Naive thymus-derived CD8-positive, alpha-beta T cell (primary cell): ENCODE measurements at places on chromosomes 12 and 14.

DNA sequence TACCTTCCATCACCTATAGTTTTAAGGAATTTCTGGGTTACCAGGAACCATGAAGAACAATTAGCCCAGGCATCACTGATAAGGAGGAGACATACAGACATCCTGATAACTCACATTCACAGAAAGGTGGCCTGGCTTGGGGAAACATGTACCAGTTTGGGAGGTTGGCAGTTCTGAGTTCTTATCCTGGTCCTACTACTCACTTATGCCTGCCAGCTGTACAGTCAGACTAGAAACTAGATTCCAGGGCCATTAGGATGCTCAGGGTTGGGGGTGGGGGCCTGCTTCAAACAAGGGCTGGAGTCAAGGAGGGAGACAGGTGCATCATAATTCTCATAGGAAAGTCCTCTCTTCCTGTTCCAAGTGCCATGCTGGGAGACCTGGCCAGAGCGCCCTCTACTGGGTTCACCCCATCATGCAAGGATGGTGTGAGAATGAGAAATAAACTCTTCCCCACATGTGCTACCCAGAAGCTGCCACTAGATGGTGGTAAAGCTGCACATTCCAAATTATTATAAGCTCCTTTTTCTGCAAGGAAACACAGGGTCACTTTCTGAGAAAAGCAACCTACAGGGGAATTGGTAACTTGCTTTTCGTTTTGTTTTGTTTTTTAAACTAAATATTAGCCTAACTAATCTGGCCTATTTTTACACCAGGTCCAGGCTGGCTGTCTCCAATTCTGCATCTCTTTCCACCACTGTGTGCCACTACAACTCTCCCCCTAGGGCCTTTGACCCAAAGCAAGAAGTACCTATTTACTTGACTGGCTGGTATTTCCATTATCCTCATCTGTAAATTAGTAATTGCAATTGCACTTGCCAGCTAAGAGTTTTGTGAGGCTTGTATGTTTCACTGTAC, 14.5 kb downstream of the OAS2 start:
- DNase-seq = peak; percentile 22

- DNase-seq = no peak
These were observed 121.6 kb downstream of the MGAT4C start for GRCh38 chr12:86134561-86134960.

DNA sequence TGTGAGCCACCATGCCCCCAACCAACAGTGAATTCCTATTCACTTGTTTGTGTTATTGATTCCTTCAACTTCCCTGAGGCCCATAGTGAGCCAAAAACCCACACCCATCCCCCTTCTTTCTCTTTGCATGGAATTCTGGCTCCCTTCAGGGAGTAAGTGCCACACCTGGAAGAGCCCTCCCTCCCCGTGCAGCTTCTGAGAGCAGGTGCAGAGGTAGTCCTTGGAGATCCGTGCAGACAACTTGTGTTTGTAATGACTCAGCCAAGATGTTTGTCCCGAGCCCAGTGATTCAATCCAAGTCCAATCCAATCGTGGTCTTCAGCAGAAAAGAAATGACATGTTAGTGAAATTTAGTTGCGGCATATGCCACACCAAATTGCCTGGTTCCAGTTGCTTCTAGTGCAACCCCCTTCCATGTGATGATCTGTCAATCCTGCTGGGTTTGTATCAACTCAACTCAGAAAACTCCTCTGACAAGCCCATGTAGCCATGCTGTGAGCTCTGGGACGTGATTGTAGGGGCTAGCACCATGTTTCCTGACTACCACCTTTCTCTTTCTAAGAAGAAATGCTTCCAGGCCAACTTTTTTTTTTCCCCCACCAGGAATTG, 27.5 kb downstream of the GPRC5A start:
- DNase-seq = no peak

GRCh38 chr14:78455896-78456435, 285.8 kb downstream of the NRXN3 start:
- DNase-seq = no peak

GRCh38 chr14:32374155-32374554, 45.1 kb downstream of the AKAP6 start:
- DNase-seq = no peak

DNA sequence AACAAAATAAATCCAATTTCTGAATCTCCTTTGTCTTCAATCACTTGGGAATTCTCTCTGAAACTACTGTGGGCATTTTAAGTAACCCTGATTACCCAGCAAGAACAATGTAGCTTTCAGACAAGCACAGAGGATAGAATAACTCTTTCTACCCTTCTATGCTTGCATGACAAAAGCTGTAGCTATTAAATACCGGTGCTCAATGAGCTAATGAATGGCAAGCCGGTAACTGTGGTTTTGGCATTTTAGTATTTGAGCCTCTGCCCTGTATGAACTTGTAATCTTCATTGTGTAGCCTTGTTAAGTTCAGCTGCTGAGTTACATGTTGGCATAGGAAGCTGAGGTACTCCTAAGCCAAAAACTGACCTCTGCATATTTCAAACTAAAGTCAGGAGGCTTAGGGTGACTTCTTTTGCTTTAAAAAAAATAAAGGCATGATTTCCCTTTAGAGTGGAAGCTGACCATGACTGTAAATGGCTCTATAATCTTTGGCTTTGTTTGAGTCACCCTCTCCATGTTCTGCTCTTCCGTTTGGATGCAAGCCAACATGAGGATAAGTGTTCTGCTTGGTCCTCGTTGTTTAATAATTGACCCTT, 171.0 kb upstream of the HIF1A start:
- no peak for DNase-seq

GRCh38 chr14:103124501-103125001, 1.3 kb downstream of the TNFAIP2 start:
- DNase-seq = no peak

DNA sequence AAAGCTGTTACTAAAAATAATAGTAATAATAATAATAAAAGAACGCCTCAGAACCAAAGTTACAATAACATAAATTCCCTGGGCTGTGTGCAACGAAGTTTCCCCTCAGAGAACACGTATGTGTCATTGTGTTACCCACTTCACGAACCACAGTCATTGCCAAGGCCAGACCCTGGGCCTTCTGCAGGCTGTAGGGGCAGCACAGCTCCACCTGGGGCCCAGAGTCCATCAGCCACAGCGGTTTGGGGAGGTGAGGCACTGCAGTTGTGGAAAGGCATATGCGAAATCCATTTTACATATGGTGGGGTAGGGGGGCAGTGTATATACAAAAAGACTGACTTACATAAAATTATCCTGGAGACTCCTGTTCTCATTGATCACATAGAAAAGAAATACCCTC, 56.1 kb downstream of the ESR2 start:
- no peak for DNase-seq

- DNase-seq = no peak
These were observed 189.1 kb downstream of the PIWIL1 start for GRCh38 chr12:130526813-130527212.

- DNase-seq = no peak
These were observed 26.0 kb upstream of the TSPAN8 start for GRCh38 chr12:71183846-71184245.

- DNase-seq = no peak
These were observed 713 bp upstream of the FBXL14 start for GRCh38 chr12:1595026-1595561.

DNA sequence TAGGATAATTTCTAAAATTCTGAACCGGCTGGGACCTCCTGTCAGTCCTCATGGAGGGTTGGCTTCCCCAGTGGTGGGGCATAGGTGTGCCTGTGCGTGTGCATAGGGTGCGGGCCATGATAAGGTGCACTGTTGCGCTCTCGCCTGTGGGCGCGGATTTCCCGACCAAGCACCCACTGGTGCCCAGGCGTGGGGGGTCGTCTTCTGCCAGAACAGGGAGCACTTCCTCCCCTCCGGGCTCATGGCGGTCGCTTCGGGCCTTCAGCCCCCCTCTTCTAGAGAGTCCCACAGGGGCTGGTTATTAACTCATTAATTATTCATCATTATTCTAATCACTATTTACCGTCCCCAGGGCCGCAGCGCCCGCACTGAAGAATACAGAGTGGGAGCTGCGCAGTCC, 2.8 kb downstream of the C1QL4 start:
- no peak for DNase-seq

- DNase-seq = no peak
These were observed 557.2 kb upstream of the STXBP6 start for GRCh38 chr14:25607192-25607591.

DNA sequence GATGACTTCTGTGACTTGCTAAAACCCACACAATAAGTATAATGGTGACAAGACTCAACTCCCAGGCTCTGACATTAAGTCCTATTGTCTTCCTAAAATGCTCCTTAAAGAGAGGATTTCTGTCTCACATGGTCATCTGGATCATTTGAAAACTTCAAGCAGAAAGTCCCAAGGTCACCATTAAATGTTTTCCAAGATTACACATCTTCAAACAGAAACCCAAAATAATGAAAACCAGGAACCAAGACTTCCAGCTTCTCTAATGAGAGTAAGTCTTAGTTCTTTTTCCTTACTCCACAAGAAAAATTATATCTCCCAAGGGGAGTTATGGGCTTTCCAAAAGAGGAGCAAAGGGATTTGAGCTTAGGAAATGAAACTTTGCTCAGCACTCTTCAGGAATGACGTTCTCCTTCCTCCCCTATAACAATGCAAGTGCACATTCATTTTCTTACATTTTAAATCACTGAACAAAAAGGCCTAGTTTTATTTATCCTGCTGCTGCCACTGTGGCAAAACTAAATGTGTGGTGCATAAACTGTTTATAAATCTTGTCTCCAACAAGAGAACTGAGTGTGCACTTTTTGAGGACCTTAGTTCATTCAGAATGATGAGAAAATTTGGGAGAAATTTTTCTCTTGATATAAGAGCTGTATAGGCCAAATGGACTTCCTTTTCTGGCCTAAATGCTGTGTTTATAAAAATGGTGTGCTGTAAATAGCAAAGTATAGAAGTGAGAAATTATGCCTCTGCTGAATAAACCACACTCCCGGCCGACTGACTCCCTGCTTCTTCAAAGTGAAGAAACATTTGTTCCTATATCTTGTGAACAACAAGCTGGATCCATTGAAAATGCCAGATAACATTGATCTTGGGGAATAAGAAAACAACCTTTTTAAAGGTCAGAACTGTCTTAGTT, 148.4 kb upstream of the PLEKHG7 start:
- DNase-seq = no peak

DNA sequence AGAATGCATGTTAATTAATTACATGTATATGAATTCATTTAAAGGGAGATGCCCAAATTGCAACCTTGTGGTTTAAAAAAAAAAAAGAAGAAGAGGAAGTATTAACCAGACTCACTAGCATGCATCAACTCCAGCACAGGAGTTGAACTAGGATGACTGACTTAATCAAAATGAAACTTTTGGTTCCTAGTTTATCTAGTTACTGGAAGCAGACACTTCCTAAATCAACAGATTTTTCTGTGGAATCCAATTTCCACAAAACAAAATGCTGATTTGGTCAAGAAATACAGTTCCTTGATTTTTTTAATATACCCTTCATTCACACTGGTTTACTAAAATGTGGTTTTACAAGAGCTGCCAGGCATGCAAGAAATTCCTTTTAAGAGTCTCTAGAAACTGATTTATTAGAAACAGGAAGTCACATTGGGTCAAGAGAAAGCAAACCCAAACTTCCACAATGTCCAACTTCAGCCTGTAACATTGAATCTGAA, 41.6 kb downstream of the ITPR2 start:
- DNase-seq = no peak

- DNase-seq = no peak
These were observed 873.5 kb upstream of the LRFN5 start for GRCh38 chr14:40733206-40733605.

GRCh38 chr12:70040141-70040540, 203.1 kb upstream of the CNOT2 start:
- no peak for DNase-seq

DNA sequence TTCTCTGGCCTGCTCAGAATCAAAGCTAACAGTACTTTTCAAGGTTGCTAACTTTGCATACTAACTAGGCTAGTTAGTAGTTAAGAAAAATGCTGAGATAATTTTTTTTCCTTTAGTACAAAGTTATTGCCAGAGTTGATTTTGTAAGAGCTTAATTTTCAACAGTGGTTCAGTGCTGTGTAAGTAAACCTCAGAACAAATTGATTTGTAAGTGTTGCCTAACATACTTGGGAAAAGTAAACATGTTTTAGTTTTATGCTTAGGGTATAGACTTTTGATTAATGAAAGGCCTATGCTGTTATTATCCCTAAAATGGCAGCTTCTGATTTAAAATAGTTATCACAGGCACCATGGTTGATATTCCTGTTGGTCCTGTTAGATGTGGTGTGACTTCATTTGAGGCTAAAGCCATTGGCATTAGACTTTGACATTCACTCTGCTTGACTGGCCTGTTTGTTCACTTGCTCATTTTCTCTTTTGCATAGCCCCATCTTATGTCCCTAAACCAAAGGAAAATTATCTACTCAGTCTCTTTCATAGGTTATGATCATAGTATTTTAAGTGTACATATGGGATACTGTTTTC, 5.2 kb downstream of the CMAS start:
- DNase-seq = no peak

- DNase-seq = no peak
These were observed 18.6 kb upstream of the EEA1 start for GRCh38 chr12:92947589-92948215.

- no peak for DNase-seq
These were observed 311.2 kb downstream of the SEC23A start for GRCh38 chr14:38791862-38792261.

GRCh38 chr12:81502912-81503695, 256.0 kb downstream of the PPFIA2 start:
- no peak for DNase-seq

GRCh38 chr14:21915826-21916225, 242.2 kb upstream of the OR4E1 start:
- no peak for DNase-seq

GRCh38 chr12:34373926-34374325, 351.6 kb downstream of the ALG10 start:
- no peak for DNase-seq

DNA sequence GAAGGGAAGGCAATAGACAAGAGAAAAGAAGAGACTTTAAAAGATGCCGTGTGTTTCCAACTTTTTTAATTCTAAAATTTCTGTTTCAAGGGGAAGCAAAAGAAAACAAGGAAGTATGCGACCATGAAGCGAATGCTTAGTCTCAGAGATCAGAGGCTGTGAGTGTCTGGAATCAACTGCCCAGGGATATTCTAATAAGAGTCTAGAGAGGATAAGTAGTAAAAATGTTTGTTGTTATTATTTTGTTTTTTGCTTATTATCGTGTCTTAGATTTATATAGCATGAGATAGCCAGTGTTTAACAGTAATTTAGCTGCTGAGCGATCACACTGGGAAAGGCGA, 421 bp downstream of the FCF1 start:
- DNase-seq = no peak

GRCh38 chr12:71371122-71371521, 68.5 kb upstream of the LGR5 start:
- DNase-seq = no peak
